B cell (primary cell): ENCODE measurements at places on chromosomes 2 and 18. TPM values are rescaled to one million over a fixed set of nuclear protein-coding genes. Genes with fewer than 3 reads are reported as not detected.

UPP2 gene
- total RNA-seq, result not detected in 2 replicates

DNA sequence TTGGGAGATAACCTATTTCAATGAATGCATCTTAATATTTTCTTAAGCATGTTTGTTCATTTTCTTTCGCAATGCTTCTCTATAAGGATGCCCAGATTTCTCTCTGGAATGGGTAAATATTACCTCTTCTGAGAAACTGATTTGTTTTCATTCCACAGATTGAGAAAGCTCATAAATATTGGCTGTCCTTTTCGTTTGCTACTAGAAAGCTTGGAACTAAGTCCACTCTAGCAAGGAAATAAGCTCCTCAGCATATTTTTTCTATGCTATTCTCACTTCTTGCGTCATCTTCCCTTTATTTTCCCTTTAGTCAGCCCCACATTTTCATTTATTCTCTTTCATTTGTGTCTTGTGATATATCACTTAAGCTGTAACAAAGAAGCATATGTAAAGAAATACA, 76.3 kb downstream of the ANTXR1 start:
- DNase-seq, result no peak

GRCh38 chr2:174025271-174026121, 60.3 kb upstream of the SP3 start:
- no peak for DNase-seq

- no peak for DNase-seq
Measured at GRCh38 chr18:48576457-48576771, 37.6 kb downstream of the CTIF start.

- DNase-seq, result no peak
Measured at GRCh38 chr2:229088517-229088913, 182.6 kb downstream of the PID1 start.

GRCh38 chr18:8616028-8616401, 6.8 kb downstream of the RAB12 start:
- DNase-seq, result no peak

- no peak for DNase-seq
Measured at GRCh38 chr2:43303889-43304288, 77.5 kb upstream of the ZFP36L2 start.

C2orf81 gene
- total RNA-seq, result 8.6 and 9.1 TPM in 2 replicates
